Fibroblast of pulmonary artery (primary cell): ENCODE measurements at places on chromosomes 3 and 15.

DNA sequence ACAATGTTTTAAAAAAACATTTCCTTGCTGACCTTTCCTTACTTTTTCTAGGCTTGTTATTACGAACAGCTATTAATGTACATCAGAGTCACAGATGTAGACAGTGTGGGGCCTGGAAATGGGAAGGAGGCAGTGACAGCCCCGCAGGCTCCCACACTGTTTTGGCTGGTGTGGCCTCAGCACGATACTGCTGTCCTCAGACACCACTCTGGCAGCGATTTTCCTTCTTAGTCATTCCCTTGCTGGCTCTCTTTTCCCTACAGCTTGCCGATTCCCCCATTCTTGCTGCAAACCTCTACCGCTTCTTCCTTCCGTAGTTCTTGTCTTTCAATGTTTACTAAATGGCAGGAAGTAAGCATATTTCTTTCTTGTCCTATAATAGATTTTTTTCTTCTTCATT is 113.1 kb downstream of the ABI3BP start:
- DNase-seq: no peak

GRCh38 chr15:40340038-40340739 is 550 bp downstream of the CCDC9B start:
- peak; percentile 82 for DNase-seq

GRCh38 chr3:79369306-79369705 is 398.5 kb downstream of the ROBO1 start:
- peak; percentile 39 for DNase-seq

GRCh38 chr3:176262071-176262470 is 935.2 kb downstream of the TBL1XR1 start:
- DNase-seq: no peak

GRCh38 chr3:11901286-11901875 is 54.7 kb upstream of the TAMM41 start:
- DNase-seq: no peak

DNA sequence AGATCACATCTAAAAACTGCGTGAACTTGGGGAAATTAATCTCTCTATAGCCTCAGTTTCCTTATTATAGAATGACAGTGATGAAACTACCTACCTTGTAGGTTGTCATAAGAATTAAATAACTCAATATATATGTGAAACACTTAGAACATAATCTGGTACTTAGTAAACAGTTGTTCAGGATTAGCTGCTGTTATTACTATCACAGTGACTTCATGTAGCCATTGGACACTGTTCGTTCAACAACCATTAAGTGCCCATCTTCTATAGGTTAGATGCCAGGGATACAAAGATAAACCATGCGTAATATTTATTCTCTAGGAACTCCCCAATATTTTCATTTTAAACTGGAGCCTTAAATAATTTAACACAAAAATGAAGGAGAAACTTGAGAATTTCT is 329.0 kb upstream of the PROK2 start:
- DNase-seq: no peak

DNA sequence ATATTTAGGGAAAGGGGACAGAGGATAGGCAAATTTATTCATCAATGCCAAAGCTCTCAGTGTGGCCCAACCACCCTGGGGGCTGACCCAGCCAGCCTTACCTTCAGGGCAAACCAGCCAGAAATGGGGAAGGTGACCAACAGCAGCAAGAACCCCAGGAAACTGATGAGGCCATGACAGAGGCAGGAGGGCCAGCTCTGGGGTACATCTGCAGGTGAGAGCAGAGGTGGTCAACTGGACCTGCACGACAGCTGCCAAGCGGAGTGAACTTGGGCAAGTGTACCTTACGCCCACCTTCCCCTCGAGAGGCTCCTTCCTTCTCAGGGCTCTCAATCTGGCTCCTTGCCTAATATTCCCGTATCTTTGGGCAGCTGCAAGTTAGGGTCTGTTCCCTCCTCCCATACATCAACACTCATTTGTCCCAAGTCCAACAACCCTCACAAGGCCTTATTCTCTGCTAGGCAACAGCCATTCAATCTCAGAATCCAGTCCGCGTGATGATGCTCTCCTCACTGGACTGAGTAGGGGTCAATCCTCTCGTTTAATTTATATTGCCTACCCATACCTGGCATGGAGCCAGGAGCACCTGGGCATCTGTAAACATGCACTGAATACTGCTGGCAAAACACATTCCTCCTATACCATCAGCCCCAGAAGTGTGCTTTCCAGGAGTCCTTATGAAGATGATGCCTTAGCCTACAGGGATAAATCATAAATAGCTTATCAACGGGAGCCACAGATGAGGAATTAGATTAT is 1.7 kb downstream of the STOML1 start:
- DNase-seq: no peak

DNA sequence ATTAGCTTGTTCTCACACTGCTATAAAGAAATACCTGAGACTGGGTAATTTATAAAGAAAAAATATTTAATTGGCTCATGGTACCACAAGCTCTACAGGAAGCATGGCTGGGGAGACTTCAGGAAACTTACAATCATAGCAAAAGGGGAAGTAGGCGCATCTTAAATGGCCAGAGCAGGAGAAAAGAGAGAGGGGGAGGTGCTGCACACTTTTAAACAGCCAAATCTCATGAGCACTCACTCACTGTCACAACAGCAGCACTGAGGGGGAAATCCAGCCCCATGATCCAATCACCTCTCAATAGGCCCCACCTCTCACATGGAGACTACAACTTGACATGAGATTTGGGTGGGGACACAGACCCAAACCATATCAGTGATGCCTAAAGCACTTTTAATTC is 82.5 kb downstream of the DCLK3 start:
- DNase-seq: no peak

- DNase-seq: no peak
Measured at GRCh38 chr3:99013077-99013476, 111.6 kb upstream of the DCBLD2 start.

DNA sequence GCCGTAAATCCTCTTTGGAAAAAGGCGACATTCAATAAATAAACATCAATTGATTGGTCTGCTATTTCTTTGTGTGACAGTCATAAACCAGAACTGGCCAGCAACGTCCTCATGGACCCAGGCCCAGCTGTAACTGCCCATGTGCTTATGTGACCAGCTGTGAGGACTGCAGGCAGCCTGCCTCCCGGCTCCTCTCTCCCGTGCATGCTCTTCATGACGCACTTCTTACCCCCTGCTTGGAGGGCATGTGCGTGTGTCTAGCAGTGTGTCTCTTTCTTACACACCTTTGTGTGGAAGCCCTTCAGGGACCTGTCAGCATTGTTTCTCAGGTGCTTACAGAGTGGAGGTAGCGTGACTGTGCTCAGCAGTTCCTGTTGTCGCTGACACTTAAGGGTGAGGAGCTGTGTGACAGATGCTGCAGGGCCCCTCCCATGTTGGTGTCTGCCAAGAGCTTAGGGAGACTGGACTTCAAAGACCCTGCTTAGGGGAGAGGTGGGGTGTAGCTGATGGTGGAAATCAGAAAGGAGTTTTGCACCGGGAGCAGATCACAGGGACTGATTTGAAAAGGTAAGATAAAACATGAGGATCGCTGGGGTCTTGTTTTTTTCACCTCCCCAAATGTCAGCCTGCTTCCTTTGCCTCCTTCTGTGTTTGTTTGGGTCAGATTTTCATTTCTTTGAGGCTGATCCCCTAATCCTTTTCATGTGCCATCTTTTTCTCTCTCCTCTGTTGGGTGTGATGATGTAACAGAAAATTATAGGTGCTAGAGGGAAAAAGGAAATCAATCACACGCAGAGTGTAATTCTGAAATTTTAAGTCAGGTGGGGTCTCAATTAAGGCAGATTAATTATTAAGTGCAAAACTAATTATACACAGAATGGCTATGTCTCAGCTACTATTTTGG is 2.1 kb downstream of the PODXL2 start:
- DNase-seq: no peak

DNA sequence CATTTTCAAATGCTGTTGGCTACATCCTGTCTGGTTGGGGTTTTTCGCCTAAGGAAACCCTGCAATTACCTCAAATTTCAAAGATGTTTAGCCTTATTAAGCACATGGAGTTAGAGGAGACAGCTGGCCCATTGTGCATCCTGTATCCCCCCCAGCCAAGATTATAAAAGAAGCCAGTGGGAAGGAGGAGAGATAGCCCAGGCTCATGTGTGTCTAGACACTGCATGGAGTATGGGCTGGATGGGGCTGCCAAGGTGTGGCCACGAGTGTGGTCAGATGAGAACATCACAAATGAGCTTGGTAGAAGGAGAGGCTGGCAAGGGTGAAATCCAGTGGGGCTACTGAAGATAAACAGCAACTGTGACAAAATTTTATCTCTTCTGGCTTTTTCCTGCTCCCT is 270.0 kb upstream of the TBC1D5 start:
- DNase-seq: no peak

- peak; percentile 94 for DNase-seq
Measured at GRCh38 chr3:72338942-72339669, 509.1 kb downstream of the SHQ1 start.

- peak; percentile 68 for DNase-seq
Measured at GRCh38 chr3:113287111-113287802, 75.9 kb downstream of the BOC start.

DNA sequence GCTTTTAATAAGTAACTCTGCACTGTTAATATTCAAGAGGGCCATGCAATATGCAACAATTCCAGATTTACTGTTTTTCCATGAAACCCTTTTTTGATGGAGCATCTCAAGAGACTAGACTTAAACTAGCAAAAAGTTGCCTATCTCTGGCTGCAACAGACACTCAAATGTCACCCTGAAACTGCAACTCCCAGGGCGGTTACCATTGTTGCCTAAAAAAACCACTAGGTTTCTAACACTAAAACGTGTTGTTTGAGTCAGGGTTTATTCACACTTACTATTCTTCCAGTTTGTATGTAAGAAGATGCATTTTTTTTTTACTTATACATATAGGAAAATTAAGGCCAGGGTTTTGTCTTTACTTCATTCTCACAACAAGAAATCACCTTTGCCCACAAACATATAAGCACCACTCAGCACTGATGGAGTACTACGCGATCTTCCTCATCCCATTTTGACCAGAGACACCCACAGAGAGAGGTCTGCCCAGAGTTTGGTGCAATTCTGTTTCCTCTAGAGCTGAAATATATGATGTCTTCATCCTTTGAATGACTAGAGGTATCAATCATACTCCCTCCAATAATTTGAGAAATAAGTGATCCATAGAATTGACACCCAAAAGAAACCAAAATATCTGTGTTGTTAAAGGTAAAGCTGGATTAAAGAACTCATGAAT is 124.0 kb upstream of the SNTN start:
- DNase-seq: no peak

DNA sequence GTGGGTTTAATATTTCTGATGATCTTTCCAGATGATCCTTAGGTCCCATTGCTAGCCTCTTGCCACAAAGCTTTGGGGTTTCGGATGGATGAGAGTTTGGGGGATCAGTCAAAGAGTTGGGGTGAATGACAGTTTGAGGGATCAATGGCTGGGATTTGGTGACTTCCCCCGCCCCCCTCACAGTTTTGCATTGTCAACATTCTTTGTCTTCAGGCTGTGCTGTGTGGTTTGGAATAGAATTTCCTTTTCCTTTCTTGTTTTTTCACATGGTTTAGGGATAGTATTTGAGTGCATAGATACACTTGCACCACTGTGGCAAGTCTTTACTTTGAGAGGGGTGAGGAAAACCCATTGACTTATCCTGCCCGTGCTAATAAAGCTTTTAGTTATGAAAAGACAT is 14.3 kb downstream of the MEF2A start:
- DNase-seq: no peak

DNA sequence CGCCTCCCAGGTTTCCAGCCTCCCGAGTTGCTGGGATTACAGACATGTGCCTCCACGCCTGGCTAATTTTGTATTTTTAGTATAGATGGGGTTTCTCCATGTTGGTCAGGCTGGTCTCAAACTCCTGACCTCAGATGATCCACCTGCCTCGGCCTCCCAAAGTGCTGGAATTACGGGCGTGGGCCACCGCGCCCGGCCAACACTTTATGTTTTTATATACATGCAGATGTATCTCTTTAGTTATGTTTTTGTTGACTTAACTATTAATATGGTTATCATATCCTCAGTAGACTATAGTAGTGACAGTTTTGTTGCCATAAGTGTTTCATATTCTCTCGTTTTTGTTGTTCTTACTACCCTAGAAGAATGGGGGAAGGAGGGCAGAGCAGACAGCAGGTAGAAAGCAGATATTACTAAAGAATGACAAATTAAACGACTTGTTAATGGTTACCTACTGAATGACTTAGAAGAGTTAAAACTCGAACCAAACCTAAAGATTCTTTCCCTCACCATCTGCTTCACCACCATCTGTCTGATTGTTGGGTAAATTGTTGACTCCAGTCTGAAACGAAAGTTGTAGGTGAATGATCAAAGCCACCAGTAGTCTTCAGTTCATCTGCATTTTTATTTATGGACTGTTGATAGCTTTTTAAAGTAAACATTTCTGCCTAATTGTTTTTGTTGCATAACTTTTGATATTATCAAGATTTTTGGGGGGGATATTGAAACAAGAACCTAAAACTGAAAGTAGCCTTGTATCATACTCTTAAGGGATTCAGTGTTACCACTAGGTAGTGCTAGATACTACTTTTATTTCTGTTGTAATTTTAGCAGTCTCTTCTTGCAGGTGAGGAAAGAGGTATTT is 89.3 kb downstream of the RASA2 start:
- peak; percentile 58 for DNase-seq

GRCh38 chr15:51620122-51620521 is 2.4 kb downstream of the DMXL2 start:
- no peak for DNase-seq

GRCh38 chr15:72341361-72341760 is 21.4 kb upstream of the CELF6 start:
- peak; percentile 7 for DNase-seq

GRCh38 chr15:95287720-95288103 is 1042.8 kb upstream of the NR2F2 start:
- DNase-seq: no peak

- no peak for DNase-seq
Measured at GRCh38 chr15:45486317-45486716, 36.2 kb downstream of the SLC30A4 start.

DNA sequence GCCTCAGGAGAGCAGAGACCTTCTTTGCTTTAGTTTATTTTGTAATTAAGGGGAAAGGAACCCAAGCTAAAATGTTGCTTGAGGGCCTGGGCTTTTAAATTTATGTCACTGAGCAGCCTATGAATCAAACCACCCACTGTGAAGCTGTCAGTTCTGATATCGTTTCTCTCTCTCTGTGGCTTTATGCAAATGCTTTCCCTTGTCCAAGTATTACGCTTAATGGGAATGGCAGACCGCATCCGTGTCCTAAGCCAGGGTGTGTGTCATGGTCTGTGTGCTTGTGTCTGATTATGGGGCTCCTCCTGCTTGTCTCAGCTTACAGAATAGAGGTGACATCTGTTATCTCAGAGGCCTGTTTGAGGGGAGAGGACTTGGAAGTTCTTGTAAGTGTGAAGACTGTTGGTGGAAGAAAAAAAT is 82.4 kb downstream of the EBLN2 start:
- DNase-seq: no peak
